SJCRH30 (cell line): ENCODE measurements at places on chromosomes 2 and 18. TPM values are rescaled to one million over a fixed set of nuclear protein-coding genes. Genes with fewer than 3 reads are reported as not detected.

DNA sequence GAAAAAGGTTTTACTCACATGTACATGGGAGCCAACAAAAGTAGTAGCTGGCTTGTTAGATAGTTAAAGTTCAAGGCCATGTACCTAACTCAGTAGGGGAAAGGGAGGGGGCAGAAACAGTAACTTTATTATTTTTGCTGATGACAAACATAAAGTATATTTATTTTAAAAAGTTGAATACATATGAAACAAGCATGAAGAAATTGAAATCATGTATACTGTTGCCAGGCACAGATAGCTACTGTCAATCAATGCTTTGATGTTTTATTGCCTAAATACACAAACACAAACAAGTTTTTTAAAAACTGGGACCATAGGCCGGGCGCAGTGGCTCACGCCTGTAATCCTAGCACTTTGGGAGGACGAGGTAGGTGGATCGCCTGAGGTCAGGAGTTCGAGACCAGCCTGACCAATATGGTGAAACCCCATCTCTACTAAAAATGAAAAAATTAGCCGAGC, 7.6 kb upstream of the PSD4 start:
- H3K27me3 ChIP-seq: 0 out of 2 replicates have a peak, but pooled peaks cover 5% of the 10 kb centered on the region
- no peaks in the 10 kb centered on the region for H3K4me1 ChIP-seq
- H3K4me3 ChIP-seq: no peak overlapping the region
- H3K27ac ChIP-seq: no peak overlapping the region

- no peak for DNase-seq
- peaks cover 11% of the 10 kb centered on the region for H3K4me1 ChIP-seq
Observed at GRCh38 chr2:235945608-235946140, 222.5 kb downstream of the GBX2 start.

DNA sequence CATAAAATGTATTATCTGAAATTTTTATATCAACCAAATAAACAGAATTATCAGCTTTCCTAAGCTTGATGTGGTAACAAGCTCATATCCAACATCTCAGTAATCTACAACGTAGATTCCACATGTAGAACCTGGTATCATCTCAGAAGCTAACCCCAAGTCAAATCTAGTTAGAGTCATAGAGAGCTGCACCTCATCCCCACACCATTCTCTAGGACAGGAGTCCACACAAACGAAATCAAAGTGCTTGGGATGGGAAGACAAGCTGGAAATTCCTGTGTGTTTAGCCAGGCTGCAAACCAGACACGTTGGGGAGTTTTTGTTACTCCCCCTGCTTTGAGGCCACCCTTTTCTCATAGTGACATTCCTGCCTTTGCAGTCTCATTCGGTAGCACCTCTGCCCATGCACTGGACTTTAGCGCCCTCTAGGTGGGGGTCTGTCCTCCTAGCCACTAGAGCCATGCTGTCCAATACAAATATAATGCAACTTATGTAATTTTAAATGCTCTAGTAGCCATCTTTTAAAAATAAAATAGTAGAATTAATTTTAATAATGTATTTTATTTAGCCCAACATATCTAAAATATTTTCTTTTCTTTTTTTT, 28.1 kb upstream of the SATB2 start:
- H3K36me3 ChIP-seq: no peaks in the 10 kb centered on the region
- no peak overlapping the region for H3K4me3 ChIP-seq
- no peak overlapping the region for H3K27ac ChIP-seq
- DNase-seq: peak; percentile 86
- no peaks in the 10 kb centered on the region for H3K4me1 ChIP-seq

- H3K36me3 ChIP-seq: no peaks in the 10 kb centered on the region
- no peak overlapping the region for H3K4me3 ChIP-seq
- H3K4me1 ChIP-seq: no peaks in the 10 kb centered on the region
- no peaks in the 10 kb centered on the region for H3K27me3 ChIP-seq
Observed at GRCh38 chr2:176202491-176202890, 14.0 kb downstream of the HOXD1 start.

Gene WDR35
- total RNA-seq: 16.7 and 18.6 TPM in 2 replicates
